ENCODE measurements at places on chromosomes 2 and 18.

GRCh38 chr2:196591621-196592022 lies 47.9 kb upstream of the CCDC150 start:
- DNase-seq = no peak

DNA sequence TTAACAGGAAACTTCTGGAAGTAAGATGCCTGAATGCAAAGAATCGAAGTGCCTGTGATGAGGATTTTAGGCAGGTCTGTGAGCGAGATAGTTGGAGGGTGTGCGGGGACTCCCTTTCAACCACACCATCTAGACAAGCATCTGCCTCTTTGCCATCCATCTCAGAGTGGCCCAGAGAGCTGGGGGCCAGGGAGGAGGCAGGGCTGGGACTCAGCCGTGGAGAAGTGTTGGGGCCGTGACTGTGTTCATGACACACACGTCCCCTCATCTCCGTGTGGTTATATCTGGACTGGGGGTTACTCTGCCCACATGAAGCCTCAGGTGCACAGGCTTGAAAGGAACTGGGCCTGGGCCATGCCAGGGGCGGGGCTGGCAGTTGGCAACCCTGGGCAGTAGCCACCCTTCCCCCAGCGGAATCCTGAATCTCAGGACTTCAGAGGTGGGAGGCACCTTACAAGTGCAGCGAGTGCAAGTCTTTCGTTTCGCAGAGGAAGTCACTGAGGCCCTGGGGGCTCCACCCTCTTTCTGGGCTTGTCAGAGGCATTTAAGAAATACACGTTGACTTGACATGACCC lies 112.5 kb downstream of the SLC4A3 start:
- DNase-seq = no peak

- DNase-seq = no peak
These were observed 1300.0 kb upstream of the FAM98A start for GRCh38 chr2:34899079-34899478.

GRCh38 chr2:206084870-206085741 lies 868 bp downstream of the INO80D start:
- no peak for DNase-seq
